ENCODE measurements at places on chromosomes 4 and X. TPM values are rescaled to one million over a fixed set of nuclear protein-coding genes. Genes with fewer than 3 reads are reported as not detected.

DNA sequence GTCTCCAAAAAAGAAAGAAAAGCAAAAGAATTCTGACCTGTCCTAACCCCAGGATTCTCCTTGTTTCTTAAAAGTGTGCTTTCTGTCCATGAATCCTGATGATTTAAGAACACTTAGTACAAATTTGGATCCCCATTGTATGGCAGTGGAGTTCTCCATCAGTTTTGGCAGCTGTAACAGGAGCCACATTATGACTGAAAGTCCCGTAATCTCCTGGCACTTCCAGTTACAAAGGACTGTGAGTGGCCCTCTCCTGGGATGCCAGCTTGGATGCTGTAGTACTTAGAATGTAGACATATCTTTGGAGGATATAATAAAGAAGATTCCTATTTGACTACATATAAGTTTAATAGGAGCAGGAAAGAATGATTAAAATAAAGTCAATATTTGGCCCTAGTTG is 20.6 kb downstream of the AP1AR start:
- H3K27me3 ChIP-seq: no peaks in the 10 kb centered on the region
- no peak for DNase-seq
- no peak overlapping the region for H3K27ac ChIP-seq
- H3K4me3 ChIP-seq: no peak overlapping the region
- H3K36me3 ChIP-seq: peaks cover 8% of the 10 kb centered on the region

OCRL gene
- total RNA-seq: 46.7 TPM

STX18 gene
- 41.7 TPM for total RNA-seq

DNA sequence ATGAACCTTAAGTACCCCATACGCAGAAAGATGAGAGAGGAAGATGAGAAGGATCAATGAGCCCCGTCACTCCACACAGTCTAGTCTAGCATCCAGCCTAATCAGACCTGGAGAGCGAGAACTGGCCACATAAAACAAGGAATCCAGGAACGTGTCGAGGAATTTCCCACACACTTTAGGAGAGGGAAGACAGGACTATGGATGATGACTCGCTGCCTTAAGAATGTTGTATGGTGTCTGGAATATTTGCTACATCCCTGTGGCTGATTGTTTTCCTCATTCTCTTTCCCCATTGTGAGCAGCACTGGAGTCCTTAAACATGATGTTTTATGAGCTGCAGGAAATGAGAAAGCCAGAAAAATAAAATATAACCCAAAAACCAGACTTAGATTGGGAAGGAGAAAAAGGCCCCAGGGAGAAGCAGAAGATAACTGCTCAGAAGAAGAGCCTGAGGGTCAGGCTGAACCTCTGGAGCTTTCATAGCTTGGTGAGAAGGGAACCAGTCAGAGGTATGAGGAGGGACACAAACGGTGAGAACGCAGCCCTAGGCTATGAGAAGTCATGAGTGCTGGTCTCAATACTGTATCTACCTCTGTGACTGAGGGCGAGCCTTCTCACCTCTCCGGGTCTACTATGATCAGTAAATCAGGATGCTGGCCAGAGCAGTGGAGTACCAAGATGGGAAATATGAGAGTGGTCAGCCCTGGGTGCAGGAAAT is 139.5 kb upstream of the NOCT start:
- no peak overlapping the region for H3K27ac ChIP-seq

- H3K27ac ChIP-seq: no peak overlapping the region
- peaks cover 8% of the 10 kb centered on the region for H3K36me3 ChIP-seq
- no peaks in the 10 kb centered on the region for H3K27me3 ChIP-seq
Measured at GRCh38 chr4:150746156-150746555, 164.2 kb downstream of the MAB21L2 start.

PPP4R3C gene
- total RNA-seq: not detected

MAGEA2B gene
- total RNA-seq: not detected

DNA sequence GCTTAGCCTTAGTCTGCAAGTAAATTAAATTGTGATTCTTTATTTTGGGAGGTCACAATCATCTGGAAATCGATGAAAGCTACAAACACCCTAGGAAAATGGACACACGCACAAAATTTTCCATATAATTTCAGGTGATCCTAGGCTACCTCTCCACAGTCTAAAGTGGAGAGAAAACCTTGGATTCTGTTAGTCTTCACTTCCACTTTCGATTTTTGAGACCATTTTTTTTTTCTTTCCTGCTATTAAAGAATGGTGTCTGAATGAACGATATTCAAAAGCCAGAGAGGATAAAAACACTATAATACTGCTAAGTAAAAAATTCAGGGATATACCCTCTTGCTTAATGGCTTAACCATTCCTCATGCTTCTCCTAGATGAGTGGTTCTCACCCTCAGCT is 1.7 kb downstream of the FBXL5 start:
- peak overlapping the region; percentile 94 for H3K4me3 ChIP-seq
- no peak for DNase-seq
- H3K27me3 ChIP-seq: no peaks in the 10 kb centered on the region
- H3K4me1 ChIP-seq: peaks cover 57% of the 10 kb centered on the region
- H3K36me3 ChIP-seq: no peaks in the 10 kb centered on the region

NAP1L3 gene
- total RNA-seq: 25.4 TPM

GRCh38 chr4:141121768-141122454 is 11.4 kb downstream of the RNF150 start:
- no peak for DNase-seq
- H3K27ac ChIP-seq: no peak overlapping the region
- no peak overlapping the region for H3K4me3 ChIP-seq
- peaks cover 22% of the 10 kb centered on the region for H3K4me1 ChIP-seq
- peaks cover 5% of the 10 kb centered on the region for H3K36me3 ChIP-seq

DNA sequence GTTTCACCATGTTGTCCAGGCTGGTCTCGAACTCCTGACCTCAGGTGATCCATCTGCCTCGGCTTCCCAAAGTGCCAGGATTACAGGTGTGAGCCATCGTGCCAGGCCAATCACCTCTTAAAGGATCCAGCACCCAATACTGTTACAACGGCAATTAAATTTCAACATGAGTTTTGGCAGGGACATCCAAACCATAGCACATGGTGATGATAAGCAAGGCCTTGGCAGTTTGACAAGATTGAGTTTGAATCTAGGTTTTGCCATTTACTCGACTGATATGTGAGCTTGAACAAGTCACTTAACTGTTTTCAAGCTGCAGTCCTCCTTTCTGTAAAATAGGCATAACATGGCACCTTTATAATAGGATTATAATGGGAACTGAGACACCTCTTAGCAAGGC is 84.1 kb downstream of the GPR82 start:
- no peaks in the 10 kb centered on the region for H3K27me3 ChIP-seq
- DNase-seq: no peak
- peaks cover 7% of the 10 kb centered on the region for H3K36me3 ChIP-seq
- no peak overlapping the region for H3K4me3 ChIP-seq
- H3K27ac ChIP-seq: no peak overlapping the region

STAG2 gene
- total RNA-seq: 57.7 TPM

- H3K4me3 ChIP-seq: no peak overlapping the region
- H3K36me3 ChIP-seq: no peaks in the 10 kb centered on the region
- no peaks in the 10 kb centered on the region for H3K27me3 ChIP-seq
- DNase-seq: no peak
- no peak overlapping the region for H3K27ac ChIP-seq
- no peaks in the 10 kb centered on the region for H3K4me1 ChIP-seq
Measured at GRCh38 chr4:112112590-112113170, 32.6 kb upstream of the FAM241A start.

HHIP gene
- 4.0 TPM for total RNA-seq

TDO2 gene
- total RNA-seq: 6.7 TPM

DNA sequence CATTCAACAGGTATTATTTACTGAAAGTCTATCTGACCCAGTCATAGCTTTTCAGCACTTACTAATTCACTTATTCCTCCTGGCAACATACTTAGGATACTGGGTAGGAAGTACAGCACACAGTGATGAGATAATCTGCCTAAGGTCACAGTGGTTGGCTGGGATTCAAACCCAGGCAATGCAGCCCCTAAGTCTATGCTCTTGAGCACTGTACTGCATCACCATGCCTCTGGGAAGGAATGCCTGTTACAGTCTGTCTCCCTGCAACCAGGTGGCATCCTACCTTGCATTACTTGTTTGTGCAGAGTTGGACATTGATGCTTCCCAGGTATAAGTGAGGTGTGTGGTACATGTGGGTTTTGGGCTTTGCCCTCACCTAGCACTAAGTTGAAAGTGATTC is 21.5 kb upstream of the LRAT start:
- H3K4me1 ChIP-seq: no peaks in the 10 kb centered on the region
- DNase-seq: no peak
- H3K36me3 ChIP-seq: no peaks in the 10 kb centered on the region
- no peak overlapping the region for H3K4me3 ChIP-seq
- no peak overlapping the region for H3K27ac ChIP-seq
- peaks cover 9% of the 10 kb centered on the region for H3K27me3 ChIP-seq

TEX28 gene
- total RNA-seq: not detected

GRCh38 chr4:114860786-114861185 is 252.6 kb downstream of the NDST4 start:
- no peak overlapping the region for H3K27ac ChIP-seq
- H3K4me1 ChIP-seq: no peaks in the 10 kb centered on the region
- no peaks in the 10 kb centered on the region for H3K36me3 ChIP-seq
- H3K4me3 ChIP-seq: no peak overlapping the region

DNA sequence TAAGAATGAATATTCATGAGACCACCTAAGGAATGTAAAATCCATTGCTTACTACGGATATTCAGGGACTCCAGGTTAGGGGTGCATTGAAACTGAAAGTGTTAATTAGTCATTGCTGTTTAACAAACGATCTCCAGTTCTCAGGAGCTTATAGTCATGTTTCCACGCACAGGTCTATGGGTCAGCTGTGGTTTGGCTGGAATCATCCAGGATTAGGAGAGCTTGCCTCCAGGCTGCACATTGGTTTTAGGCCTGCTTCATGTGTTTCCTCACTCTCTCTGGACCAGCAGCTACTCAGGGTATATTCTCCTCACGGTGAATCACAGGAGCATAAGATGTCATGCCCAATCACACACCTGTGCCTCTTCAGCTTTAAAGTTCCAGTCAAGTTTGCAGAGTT is 98.9 kb downstream of the ATXN3L start:
- peaks cover 32% of the 10 kb centered on the region for H3K4me1 ChIP-seq
- H3K4me3 ChIP-seq: no peak overlapping the region
- H3K27ac ChIP-seq: peak overlapping the region; percentile 91
- no peaks in the 10 kb centered on the region for H3K36me3 ChIP-seq

CXXC4 gene
- total RNA-seq: 5.1 TPM

DNA sequence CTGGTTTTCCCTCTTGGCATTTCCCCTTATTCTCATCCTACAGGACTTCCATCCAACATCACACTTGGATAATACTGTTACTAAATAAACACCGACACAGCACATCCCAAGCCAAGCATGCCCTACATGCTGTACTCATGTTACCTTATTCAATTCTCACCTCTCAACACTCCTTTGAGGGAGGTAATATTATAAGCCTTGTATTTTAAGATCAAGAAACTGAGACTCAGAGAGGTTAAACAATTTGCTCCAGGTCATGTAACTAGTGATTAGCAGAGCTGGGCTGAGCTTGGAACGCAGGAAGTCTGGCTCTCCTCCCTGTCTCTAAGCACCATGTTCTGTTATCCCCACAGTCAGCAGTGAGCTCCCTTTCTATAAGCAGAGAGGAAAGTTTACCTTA is 333.6 kb upstream of the IGFBP7 start:
- H3K36me3 ChIP-seq: peaks cover under 1% of the 10 kb centered on the region
- no peaks in the 10 kb centered on the region for H3K27me3 ChIP-seq
- no peak overlapping the region for H3K4me3 ChIP-seq
- H3K4me1 ChIP-seq: peaks cover 46% of the 10 kb centered on the region
- H3K27ac ChIP-seq: no peak overlapping the region

- no peaks in the 10 kb centered on the region for H3K27me3 ChIP-seq
- H3K4me1 ChIP-seq: peaks cover 26% of the 10 kb centered on the region
- DNase-seq: no peak
- peaks cover 3% of the 10 kb centered on the region for H3K36me3 ChIP-seq
- H3K4me3 ChIP-seq: no peak overlapping the region
- peak overlapping the region; percentile 21 for H3K27ac ChIP-seq
Measured at GRCh38 chr4:139955600-139955999, 198.4 kb downstream of the MAML3 start.

DNA sequence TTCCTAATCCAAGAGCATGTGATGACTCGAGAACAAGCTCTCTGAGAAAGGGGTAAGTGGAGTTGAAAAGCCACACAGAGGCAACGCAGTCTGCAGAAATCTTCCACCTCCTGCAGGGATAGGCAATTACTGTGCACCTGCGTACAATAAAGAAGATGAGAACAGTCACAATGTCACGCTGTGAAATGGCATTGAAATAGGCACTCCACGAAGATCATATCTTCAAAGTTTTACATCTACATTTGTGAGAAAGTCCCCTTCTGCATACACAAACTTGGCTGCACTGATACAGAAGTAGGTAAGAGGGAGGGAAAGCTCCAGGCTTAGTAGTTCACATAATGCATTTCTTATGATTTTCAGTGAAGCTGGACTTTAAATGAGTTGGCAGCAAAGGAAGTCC is 27.1 kb downstream of the DDX60L start:
- no peak overlapping the region for H3K4me3 ChIP-seq
- H3K36me3 ChIP-seq: peaks cover 8% of the 10 kb centered on the region

DNA sequence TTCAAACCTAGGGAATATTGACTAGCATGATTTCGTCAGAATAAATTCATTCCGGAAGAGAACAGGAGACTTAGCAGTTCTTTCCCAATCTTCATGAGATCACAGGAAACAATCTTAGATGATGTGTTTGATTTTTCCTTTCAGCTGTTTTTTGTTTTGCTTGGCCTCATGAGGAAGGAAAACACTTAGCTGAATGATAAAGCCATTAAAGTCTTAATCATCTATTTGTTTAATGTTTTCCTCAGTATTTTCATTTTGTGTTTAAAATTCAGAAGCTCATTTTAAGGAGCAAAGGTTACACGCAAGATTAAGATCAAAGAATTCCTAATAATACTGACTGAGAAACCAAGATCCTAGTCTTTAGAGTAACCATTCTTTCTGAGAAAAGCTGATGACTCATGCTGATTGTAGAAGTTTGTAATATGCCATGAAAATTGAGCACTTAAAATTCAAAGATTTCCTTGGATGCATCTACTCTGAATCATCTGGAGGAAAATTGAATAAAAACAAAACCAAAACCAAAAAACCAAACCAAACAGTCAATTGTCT is 15.4 kb upstream of the TBC1D19 start:
- no peak for DNase-seq
- H3K36me3 ChIP-seq: no peaks in the 10 kb centered on the region
- no peaks in the 10 kb centered on the region for H3K27me3 ChIP-seq
- H3K4me3 ChIP-seq: no peak overlapping the region
- H3K4me1 ChIP-seq: peaks cover 15% of the 10 kb centered on the region
- peak overlapping the region; percentile 33 for H3K27ac ChIP-seq

- no peak overlapping the region for H3K4me3 ChIP-seq
- no peaks in the 10 kb centered on the region for H3K36me3 ChIP-seq
- peaks cover 14% of the 10 kb centered on the region for H3K4me1 ChIP-seq
- DNase-seq: no peak
Measured at GRCh38 chr4:38582445-38582844, 81.6 kb upstream of the KLF3 start.

DNA sequence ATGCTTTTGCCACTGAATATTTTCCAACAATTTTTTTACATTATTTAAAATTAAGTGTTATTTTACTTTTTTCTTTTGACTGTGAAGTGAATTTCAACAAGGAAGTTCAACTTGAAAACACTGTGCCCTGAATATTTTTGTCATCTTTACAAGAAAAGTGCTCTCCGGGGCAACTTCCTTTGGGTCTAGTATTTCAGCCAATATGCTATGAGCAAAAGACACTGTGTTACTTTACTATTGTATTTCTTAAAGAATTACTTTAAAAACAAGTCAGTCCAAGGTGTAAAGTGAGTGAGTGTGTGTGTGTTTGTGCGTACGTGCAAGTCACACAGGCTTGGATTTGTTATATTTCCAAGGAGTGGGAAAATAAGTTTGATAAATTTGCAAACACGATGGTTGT is 7.6 kb upstream of the USP53 start:
- H3K27ac ChIP-seq: peak overlapping the region; percentile 36
- peaks cover 20% of the 10 kb centered on the region for H3K4me1 ChIP-seq
- H3K36me3 ChIP-seq: peaks cover 5% of the 10 kb centered on the region
- H3K4me3 ChIP-seq: no peak overlapping the region
- no peak for DNase-seq
